ENCODE measurements at places on chromosomes 13 and 19. TPM values are rescaled to one million over a fixed set of nuclear protein-coding genes. Genes with fewer than 3 reads are reported as not detected.

GRCh38 chr13:87820241-87820640 is 149.1 kb downstream of the SLITRK5 start:
- DNase-seq, result no peak

DNA sequence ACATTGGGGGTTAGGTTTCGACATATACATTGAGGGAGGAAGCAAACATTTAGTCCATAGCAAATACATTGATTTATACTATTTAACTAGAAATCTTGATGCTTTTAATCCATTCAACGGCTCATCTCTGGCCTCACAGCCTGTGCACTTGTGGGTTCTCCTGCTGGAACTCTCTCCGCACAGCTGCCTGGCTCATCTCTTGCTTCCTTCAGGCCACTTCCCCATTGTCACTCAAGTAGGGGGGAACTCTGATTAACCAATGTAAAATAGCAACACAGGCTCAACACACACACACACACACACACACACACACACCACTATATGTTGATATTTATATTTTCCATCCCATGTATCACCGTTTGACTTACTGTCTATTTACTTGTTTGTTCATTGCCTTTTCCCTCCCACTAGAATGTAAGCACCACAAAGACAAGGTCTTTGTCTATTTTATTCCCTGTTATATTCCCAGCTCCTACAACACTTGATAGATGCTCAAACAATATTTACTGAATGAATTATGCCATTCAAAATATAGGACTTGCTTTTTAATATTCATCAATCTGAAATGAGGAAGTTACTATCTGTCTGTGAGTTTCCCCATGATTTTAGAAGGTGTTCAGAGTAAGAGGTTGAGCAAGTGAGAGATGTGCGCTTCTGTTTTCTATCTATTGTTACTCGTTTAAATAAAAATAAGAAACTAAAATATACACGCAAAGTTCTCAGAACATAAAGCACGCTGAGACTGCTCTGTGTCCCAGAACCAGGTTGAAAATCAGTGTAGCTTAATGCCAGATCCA is 29.8 kb upstream of the PABPC3 start:
- DNase-seq, result no peak

DNA sequence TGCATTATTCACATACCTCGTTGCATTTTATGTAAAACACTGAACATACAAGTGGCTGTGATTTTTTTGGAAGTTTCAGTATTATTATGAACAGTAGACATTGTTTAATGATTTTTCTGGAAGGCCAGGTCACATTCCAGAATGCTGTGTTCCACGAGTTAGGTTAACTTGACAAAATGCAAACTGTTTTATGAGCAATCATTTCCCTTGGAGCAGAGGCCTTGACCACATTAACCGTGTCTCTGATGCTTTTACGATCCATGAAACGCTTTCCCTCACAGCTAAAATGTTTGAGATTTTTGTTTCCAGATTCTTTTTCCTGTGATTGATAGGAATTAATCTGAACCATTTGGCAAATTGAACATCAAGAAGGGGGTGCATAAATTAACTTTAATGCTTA is 57.8 kb downstream of the MBNL2 start:
- no peak for DNase-seq

GRCh38 chr13:51782026-51782710 is 21.8 kb downstream of the DHRS12 start:
- DNase-seq, result no peak

Gene PSPN
- total RNA-seq, result 1.6 TPM

GRCh38 chr13:110636701-110637201 is 21.4 kb downstream of the NAXD start:
- DNase-seq, result no peak

DNA sequence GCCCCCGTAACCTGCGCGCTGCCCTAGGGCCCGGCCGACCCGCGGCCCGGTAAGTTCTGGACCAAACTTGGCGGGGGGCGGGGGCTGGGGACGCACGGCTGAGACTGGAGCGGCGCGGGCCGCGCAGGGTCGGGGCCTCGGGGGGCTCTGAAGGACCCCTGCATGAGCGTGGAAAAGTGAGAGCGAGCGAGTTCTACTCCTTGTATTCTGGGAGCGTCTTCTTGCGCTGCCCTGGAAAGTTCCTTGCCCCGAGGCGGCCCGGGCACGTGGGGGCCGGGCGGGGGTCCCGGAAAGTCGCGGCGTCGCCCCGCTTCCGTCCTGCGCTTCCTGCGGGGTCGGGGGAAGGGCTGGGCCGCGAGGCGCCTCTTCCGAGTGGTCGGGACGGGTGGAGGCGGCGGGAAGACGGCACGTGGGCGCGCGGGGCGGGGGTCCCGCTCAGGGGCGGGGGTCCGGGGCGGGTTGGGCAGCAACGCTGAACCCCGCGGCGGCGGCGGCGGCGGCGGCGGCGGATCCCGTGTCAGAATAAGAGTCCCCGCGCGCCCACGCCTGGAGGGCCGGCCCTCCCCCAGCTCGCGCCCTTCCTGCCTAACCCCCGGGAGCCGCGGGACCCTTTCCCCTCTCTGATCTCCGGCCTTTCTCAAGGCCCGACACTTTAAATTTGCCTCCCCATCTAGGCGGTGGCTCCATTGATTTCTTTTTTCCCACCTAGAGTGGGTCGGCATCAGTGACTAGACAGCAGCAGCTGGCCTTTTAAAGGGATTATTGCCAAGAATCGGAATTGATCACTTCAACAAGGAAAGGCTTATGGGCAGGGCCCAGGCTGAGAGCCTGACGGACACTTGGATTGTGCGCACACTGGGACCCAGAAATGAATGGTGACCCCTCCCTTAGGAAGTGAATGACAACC is 749 bp downstream of the GATAD2A start:
- peak; percentile 41 for DNase-seq

Gene PSG1
- not detected for total RNA-seq

Gene NALCN
- not detected for total RNA-seq

Gene SPRED3
- 0.33 TPM for total RNA-seq

Gene ZNF578
- 0.88 TPM for total RNA-seq

GRCh38 chr13:98048265-98048664 is 94.6 kb upstream of the FARP1 start:
- no peak for DNase-seq

Gene EDNRB
- total RNA-seq, result not detected

- DNase-seq, result no peak
Measured at GRCh38 chr19:4376028-4376670, 24.2 kb downstream of the SH3GL1 start.

Gene DCT
- total RNA-seq, result 0.07 TPM

GRCh38 chr19:34733746-34734536 is at the start of gene ZNF181:
ZNF181 (plus strand) TSS chr19:34734243; CDS start chr19:34735038, 795 bp downstream.
- DNase-seq, result peak; percentile 87

DNA sequence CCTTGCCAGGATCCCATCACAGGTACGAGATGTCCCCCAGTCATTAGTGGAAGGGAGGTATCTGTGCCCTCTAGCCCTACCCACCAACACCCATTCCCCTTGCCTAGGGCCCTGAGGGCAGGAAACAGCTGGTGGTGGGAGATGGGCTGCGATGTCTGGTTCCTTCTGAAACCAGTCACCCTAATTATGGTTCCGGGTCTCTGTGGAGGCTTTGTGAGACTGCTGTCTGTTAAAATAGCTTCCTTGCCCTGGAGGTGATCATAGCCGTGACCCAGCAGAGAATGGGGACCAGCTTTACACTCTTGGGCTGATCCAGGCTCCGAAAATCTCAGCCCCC is 5.5 kb downstream of the ALDH16A1 start:
- DNase-seq, result no peak

Gene F2RL3
- not detected for total RNA-seq

- DNase-seq, result no peak
Measured at GRCh38 chr13:110371550-110372465, 64.7 kb downstream of the COL4A2 start.

- DNase-seq, result no peak
Measured at GRCh38 chr13:20840568-20840967, 62.0 kb downstream of the XPO4 start.

- no peak for DNase-seq
Measured at GRCh38 chr13:99919132-99919531, 52.4 kb downstream of the ZIC5 start.

Data from CD8-positive, alpha-beta memory T cell (primary cell).